ENCODE measurements at places on chromosomes 2 and 18. TPM values are rescaled to one million over a fixed set of nuclear protein-coding genes. Genes with fewer than 3 reads are reported as not detected.

FIGN gene
- 1.9 TPM for total RNA-seq

SERPINB8 gene
- total RNA-seq: 4.6 TPM

C2orf80 gene
- total RNA-seq: not detected

PRKAG3 gene
- 19.7 TPM for total RNA-seq

HRH4 gene
- 0.21 TPM for total RNA-seq

UGT1A5 gene
- 0.51 TPM for total RNA-seq

SFTPB gene
- total RNA-seq: 21.7 TPM

REG3A gene
- not detected for total RNA-seq

ASXL3 gene
- 4.3 TPM for total RNA-seq

SERPINB11 gene
- total RNA-seq: 1.0 TPM

SPP2 gene
- total RNA-seq: not detected

FSHR gene
- not detected for total RNA-seq

KHK gene
- total RNA-seq: 1.6 TPM

GAD1 gene
- 3.9 TPM for total RNA-seq

RAPGEF4 gene
- total RNA-seq: 11.3 TPM

ECEL1 gene
- 0.31 TPM for total RNA-seq

SPC25 gene
- 3.4 TPM for total RNA-seq

ATP6V1B1 gene
- total RNA-seq: 4.3 TPM

SMYD1 gene
- total RNA-seq: 308 TPM

ZAP70 gene
- total RNA-seq: 3.7 TPM

IWS1 gene
- 55.2 TPM for total RNA-seq

MBP gene
- 43.0 TPM for total RNA-seq

TSPYL6 gene
- total RNA-seq: 0.21 TPM

CYS1 gene
- 5.4 TPM for total RNA-seq

FAM161A gene
- 7.5 TPM for total RNA-seq

HOXD3 gene
- total RNA-seq: 1.9 TPM

MLPH gene
- total RNA-seq: 10.3 TPM

TXNDC2 gene
- not detected for total RNA-seq

TLX2 gene
- total RNA-seq: not detected

ALLC gene
- not detected for total RNA-seq

GPAT2 gene
- total RNA-seq: 2.8 TPM

GATA6 gene
- total RNA-seq: 2.2 TPM

VSNL1 gene
- 20.6 TPM for total RNA-seq

CHRNG gene
- total RNA-seq: 19.5 TPM

LYPD1 gene
- total RNA-seq: 3.6 TPM

ANKRD36B gene
- 91.8 TPM for total RNA-seq

PUM2 gene
- total RNA-seq: 110 TPM

DSC3 gene
- 67.4 TPM for total RNA-seq

FKBP1B gene
- total RNA-seq: 6.1 TPM

AGPS gene
- total RNA-seq: 64.6 TPM

MGAT5 gene
- total RNA-seq: 48.1 TPM

TM4SF20 gene
- not detected for total RNA-seq

GLI2 gene
- 6.9 TPM for total RNA-seq

TEKT4 gene
- total RNA-seq: not detected

RNU2-63P gene
- not detected for total RNA-seq

APOB gene
- under 0.01 TPM for total RNA-seq

GPR45 gene
- total RNA-seq: not detected

DSG1 gene
- 17.2 TPM for total RNA-seq

CAPN14 gene
- 20.5 TPM for total RNA-seq

SLC9A4 gene
- total RNA-seq: 0.10 TPM

DLGAP1 gene
- total RNA-seq: 4.4 TPM

CABLES1 gene
- total RNA-seq: 2.8 TPM

ABHD3 gene
- total RNA-seq: 11.5 TPM

GPBAR1 gene
- total RNA-seq: 0.92 TPM

SMAD2 gene
- 102 TPM for total RNA-seq

REG1A gene
- total RNA-seq: not detected

PROKR1 gene
- 1.0 TPM for total RNA-seq

All from tongue (tissue), 3 donors.